ENCODE measurements at places on chromosomes 7 and 10.
A peak's percentile ranks its signal among the peaks of the same experiment; 100 is the strongest.

DNA sequence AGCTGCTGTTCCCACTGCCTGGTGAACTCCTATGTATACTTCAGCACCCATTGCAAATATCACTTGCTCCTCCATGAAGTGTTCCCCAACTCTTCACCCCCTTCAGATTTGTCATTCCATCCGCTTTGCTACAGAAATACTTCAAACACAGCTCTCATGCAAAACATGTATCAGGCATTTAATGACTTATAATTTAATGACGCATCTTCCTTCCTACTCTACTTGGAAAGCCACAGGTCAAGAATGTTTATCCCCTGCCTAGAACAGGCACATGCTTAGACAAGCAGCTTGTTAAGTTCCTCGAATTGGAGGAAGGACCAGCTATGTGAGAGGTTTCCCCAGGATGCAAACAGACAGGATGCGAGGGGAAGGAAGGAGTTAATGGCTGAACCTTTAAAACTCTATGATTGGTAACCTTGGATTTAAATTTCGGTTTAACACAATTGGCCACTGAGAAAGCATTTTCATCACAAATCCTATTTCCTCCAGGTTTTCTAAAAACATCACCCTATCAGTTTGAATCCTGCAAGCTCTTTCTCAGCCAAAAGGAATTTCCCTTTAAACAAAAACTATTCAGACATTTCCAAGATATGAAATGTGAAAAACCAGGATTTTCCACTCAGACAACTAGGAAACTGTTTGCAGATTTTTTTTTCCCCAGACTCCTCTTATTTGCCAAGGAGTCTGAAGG lies 11.5 kb downstream of the CREB3L2 start:
- DNase-seq, result no peak

DNA sequence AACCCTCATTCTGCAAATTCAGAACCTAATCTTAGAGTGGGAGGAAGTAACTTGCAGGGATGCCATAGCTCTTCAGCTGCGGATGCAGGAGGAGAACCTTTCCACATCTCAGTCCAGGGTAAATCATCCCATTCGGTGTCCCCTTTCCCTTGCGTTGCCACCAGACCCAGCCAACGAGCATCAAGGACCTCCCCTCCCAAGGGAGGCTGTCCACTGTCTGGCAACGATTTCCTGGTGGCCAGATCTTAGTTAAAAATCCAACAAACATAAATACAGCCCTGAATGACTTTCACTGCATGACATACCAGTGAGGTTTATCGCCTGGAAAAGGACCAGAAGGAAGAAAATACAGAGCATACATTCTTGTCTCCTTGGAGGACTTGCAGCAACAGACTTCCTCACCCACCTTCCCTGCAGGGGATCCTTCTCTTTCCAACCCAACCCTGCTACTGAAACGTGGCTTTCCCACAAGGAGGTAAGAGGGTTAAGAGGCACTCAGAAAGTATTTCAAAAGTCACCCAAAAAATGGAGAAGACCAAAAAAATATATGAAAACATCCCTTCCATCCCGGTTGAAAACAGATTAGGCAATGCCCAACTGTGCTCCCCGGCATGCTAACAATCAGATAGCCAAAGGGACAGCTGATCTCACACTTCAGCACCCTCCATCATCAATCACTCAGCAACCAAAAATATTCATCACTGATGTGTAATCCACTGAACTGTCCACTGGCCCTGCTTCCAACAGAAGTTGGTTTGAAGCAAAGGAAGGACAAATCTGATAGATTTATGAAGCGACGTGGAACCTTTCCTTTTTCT lies 206.6 kb downstream of the TNS3 start:
- no peak for DNase-seq

DNA sequence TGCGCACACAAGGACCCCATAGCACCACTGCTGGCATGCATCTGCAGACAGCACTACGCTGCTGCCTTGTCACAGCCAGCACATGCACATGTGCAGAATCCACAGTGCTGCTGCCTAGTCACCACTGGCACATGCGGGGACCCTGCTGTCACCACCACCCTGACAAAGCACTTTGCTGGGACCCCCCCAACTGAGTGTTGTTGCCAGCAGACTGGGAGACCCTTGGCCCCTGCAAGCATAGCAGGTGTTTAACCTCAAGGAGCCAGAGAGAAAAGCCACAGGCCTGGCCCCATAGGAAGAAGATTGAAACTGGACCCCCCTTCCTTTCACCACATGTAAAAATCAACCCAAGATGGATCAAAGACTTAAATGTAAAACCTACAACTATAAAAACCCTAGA lies 211.2 kb downstream of the ITGB1 start:
- DNase-seq, result no peak

- no peak for DNase-seq
Measured at GRCh38 chr7:140260352-140261104, 83.7 kb upstream of the KDM7A start.

DNA sequence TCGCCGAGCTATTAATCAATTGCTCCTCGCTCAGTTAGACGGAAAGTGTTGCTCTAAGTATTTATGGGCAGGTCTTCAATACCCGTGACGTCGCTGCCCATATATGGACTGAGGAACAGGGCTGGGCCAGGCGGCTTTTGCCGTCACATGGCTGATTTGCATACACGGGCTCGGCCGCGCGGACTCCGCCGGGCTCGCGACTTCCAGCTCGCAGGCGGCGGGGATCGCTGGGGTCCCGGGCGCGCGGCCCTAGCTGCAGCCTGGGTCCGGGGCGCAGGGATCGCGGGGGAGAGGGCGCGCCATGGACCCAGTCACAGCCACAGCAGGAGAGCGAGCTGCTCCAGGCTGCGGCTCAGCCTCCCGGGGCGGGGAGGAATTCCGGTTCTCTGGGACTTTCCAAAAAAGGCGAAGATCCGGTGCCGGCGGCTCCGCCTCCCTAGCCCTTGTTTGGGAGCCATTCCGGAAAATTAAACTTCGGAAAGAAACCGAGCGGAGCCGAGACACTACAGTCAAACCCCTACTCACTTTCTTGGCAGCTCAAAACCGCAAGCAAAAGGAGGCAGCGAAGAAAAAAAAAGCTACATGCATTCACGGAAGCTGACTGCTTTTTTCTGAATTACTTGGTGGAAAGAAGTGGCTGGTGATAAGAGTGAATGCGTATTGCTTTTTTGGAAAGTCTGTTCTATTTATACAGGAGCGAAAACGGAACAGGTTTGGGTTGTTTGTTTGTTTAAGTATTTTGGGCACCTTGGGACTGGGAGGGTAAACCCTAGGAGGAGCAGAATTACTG lies at the start of gene EGR2:
Gene EGR2 (minus strand): TSS at position 36 of the 790 bp plus-strand sequence. CDS start 337 bp downstream, outside the sequence.
- DNase-seq, result peak; percentile 56

Data from SW 1271 (cell line).